ENCODE measurements at places on chromosomes 11 and 22.

- peak; percentile 78 for DNase-seq
Observed at GRCh38 chr22:41682033-41682807, 6.4 kb downstream of the SNU13 start.

DNA sequence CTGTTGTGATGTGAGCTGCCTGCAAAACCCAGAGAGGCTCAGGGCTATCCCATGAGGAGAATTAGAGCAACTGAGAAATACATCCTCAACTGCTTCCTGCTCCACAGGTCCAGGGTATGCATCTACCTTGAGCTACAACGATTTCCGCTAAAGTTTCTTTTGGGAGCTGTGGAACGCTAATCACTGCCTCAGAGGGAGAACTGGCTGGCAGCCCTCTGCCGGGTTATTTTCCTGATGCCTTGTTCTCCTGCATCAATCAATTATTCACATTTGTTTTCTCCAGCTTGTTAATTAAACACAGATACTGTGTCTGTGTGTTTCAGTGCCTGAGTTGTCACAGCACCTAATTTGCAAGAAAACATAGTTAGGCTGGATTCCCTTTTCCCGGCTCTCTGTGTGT is 211.1 kb upstream of the PLET1 start:
- DNase-seq = no peak

DNA sequence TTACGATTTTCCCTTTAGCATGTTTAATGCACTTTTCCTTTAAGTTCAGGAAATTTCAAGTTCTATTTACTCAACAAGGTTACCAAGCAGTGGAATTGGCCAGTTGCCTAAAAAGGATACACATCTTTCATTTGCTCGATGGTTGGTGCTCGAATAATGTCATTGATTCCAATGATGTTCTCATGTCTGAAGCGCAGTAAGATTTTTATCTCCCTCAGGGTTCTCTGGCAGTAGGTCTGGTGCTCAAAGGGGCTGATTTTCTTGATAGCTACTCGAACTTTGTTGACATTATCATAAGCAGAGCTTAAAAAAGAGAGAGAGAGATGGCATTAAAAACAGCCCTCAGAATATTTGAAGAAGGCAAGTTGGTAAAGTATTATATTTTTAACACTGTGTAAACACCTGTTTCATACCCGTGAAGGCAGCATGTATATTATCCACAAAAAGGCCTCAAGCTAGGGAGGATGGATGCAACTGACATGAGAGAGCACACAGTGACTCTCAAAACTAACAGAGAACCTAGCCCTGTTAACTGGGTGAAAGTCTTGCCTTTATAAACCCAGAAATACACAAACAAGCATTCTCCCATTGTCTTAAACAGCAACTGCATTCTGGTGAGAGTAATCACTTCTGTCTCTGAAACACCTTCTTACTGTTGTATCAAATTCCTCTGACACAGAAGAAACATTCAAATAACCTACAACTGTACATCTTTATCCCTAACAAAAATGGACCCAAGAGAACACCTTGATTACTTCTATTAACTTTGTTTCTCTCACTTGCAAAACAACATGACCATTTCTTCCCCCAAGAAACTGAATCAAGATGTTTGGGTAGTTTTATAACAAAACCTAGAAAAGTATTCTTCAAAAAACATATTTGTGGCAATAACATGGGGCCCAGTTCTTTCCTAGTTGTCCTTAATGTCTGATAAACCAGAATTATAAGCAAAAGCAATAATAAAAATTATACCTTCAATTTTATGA is 59.6 kb downstream of the MAPK1 start:
- DNase-seq = no peak

GRCh38 chr11:10455637-10456487 is 798 bp downstream of the AMPD3 start:
- DNase-seq = no peak

DNA sequence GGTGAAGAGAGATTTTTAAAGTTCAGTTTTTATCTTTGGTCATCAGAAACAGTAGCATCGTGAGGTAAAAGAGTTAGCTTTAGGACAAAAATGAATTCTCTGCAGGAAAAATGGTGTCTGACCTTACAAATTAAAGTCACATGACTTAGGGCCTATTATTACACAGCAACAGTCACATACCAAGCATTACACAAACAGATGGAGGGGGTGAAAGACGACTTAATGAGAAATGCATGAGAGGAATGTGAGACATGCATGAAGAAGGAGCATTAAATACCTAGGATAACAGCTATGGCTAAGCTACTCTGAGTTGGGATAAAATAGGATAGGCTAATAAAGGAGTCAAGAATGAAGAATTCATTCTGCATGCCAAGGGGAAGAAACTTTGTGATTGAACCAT is 77.5 kb downstream of the BLID start:
- DNase-seq = no peak

- DNase-seq = peak; percentile 82
Observed at GRCh38 chr11:119666463-119667131, 62.4 kb downstream of the NECTIN1 start.

Measured in neural crest cell (in vitro differentiated cells).